ENCODE measurements at places on chromosomes 3 and 15.

GRCh38 chr15:62241135-62241770 is 76.2 kb upstream of the C2CD4B start:
- DNase-seq, result no peak

DNA sequence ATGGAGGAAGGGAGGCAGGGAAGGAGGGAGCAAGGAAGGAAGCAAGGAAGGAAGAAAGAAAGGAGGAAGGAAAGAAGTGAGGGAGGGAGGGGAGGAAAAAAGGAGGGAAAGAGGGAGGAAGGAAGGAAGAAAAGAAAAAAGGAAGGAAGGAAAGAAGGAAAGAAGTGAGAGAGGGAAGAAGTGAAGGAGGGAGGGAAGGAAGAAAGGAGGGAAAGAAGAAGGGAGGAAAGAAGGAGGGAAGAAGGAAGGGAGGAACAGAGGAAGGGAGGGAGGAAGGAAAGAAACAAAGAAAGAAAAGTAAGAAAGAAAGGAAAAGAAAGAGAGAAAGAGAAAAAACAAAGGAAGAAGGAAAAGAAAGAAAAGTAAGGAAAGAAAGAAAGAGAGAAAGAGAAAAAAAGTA is 183.0 kb upstream of the SLC24A5 start:
- no peak for DNase-seq

GRCh38 chr15:90837094-90837493 is 31.3 kb upstream of the FURIN start:
- DNase-seq, result no peak

DNA sequence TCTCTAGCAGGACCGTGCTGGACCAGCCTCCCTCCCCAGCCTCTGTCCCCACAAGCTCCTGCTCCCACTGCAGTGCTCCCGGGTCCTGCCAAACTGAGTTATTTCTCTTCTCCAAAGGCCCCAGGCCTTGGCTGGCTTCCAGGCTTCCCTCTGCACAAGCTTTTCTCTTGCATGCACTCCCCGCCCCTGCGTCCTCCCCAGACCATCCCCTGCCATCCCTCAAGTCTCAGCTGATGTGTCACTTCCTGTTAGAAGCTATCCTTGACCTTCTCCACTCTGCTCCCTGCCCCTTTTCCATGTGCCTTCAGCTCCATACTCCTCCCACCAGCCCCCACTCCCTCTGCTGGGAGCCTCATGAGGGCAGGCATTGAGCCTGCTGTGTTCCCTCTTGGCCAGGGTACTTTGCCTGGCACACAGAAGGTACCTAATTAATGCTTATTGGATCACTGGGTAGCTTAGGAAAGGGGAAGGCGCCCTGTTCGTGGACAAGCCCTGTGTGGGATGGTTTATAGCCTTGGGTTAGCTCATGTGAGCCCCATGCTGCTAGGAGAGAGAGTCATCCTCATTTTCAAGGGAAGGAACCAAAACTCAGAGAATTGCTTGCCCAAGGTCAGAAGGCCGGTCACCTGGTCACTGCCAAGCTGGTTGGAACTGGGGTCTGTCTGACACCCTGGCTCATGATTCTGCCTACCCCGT is 56.4 kb downstream of the FEM1B start:
- DNase-seq, result no peak

- no peak for DNase-seq
These were observed 318.9 kb upstream of the IL12A start for GRCh38 chr3:159669766-159670165.

DNA sequence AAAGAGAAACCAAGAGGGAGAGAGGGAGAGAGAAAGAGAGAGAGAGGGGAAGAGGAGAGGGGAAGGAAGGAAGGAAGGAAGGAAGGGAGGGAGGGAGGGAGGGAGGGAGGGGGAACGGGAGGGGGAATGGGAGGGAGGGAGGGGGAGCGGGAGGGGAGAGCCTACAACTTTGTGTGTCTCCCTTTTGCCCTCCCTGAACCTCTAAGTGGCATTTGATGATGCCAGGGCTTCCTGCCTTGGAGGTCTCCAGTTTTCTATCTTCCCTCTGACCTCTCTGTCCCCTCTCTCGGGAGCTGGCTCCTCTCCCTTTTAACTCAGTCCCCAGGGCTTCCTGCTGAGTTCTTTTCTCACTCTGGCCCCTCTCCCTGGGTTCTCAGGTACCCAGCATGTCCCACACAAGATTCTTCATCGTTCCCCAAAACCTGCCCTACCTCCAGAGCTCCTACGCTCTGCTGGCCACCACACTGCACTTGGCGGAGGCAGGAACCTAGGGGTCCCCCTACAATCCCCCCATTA is 12.5 kb upstream of the FAM174B start:
- no peak for DNase-seq

- no peak for DNase-seq
These were observed 248.5 kb upstream of the ONECUT1 start for GRCh38 chr15:53038655-53038941.

DNA sequence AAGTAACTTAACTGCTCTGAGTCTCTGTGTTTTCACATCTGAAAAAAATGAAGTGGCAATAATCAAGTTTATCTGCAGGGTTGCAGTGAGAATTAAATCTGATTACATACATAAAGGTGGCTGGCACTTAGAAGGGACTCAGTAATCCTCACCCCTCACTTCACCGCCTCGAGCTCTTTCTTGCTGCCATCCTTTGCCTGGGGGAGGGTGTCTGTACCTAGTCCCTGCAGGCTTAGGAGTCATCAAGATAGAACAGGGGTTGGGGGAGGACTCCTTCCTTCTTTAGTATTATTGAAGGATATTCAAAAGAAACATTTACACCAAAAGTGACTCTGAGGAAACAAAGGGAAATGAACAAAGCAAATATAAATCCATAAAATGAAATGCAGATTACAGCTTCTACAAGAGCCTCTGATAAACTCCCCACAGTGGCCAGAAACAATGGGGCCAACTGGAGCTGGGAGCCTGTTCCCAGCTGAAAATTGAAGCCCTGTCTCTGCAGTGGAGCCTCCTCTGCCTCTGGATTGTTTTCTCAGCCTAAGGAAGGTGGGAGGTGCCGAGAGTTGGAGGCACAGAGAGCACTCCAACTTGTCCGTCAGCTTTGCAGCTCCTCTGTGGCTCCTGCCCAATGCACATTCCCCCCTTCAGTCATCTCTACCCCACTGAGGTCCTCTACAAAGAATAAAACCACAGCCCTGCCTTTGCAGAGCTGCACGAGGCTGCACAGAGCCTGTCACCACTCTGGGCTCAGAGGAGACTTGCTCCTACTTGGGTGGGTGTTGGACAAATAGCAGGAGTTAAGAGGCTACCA is 41.8 kb downstream of the CRYGS start:
- DNase-seq, result no peak

GRCh38 chr3:39106851-39107387 is 508 bp downstream of the GORASP1 start:
- DNase-seq, result peak; percentile 72

- no peak for DNase-seq
These were observed 75.8 kb downstream of the DNAJB8 start for GRCh38 chr3:128390867-128391266.

DNA sequence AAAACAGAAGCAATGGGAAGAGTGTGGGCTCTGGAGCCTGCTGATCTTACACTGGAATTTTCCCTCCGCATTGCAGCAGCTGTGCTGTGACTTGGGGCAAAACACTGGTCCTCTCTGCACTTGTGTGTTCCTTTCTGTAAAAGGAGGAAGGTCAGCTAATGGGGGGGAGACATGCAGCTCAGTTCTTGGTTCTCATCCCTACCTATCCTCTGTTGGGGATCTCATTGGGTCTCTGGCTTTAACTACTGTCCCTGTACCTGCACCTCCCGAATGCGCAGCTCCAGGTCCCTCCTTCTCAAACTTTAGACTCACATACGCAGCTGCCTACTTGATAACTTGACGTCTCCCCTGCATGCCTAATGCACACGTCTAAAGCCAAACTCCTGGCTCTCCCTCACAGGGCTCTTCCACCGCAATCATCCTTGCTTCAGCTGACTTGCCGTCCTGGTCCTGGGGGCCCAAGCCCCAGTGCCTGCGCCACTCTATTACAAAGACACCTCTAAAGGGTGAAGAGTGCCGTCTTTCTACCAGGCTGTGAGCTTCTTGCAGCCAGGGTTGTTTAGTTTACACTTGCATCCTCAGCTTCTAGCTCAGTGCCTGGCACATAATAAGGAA is 5.9 kb upstream of the TMEM44 start:
- no peak for DNase-seq

- no peak for DNase-seq
These were observed 41.8 kb upstream of the MYZAP start for GRCh38 chr15:57549935-57550334.

GRCh38 chr3:45545476-45545875 is 49.1 kb upstream of the LIMD1 start:
- peak; percentile 67 for DNase-seq

- DNase-seq, result no peak
These were observed 54.7 kb downstream of the LRRC28 start for GRCh38 chr15:99305761-99306505.

- peak; percentile 79 for DNase-seq
These were observed 4.4 kb downstream of the GXYLT2 start for GRCh38 chr3:72892081-72892775.

- DNase-seq, result no peak
These were observed 36.6 kb downstream of the CPN2 start for GRCh38 chr3:194314388-194315068.

GRCh38 chr3:126101521-126101982 is 17.6 kb upstream of the SLC41A3 start:
- DNase-seq, result no peak

DNA sequence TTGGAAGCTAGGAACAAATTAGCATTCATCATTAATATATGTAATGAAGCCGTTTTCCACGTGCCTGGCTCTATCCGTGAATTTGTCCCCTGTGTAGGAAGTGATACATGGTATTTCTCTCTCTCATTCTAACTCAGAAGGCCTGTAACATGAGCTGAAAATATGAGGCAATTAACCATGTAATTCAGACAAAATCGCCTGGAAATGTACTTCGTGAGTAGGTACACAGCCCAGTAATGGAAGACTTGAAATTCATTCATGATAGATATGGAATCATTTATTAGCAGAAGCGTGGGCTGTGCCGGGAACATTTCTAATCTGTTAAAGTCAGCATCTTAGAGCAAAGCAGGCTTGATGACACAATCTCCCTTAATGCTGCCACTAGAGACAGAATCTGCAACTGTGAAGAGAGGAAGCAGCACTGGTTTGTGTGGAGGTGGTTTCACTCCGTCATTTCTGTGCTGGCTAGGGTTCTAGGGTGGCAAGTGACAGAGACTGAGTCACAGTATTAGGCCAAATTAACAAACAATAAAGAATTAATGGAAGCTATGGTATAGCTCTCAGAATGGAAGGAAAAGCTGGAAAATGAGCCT is 225.0 kb upstream of the PROK2 start:
- no peak for DNase-seq

- no peak for DNase-seq
These were observed 441.2 kb downstream of the FHIT start for GRCh38 chr3:60809857-60810610.

DNA sequence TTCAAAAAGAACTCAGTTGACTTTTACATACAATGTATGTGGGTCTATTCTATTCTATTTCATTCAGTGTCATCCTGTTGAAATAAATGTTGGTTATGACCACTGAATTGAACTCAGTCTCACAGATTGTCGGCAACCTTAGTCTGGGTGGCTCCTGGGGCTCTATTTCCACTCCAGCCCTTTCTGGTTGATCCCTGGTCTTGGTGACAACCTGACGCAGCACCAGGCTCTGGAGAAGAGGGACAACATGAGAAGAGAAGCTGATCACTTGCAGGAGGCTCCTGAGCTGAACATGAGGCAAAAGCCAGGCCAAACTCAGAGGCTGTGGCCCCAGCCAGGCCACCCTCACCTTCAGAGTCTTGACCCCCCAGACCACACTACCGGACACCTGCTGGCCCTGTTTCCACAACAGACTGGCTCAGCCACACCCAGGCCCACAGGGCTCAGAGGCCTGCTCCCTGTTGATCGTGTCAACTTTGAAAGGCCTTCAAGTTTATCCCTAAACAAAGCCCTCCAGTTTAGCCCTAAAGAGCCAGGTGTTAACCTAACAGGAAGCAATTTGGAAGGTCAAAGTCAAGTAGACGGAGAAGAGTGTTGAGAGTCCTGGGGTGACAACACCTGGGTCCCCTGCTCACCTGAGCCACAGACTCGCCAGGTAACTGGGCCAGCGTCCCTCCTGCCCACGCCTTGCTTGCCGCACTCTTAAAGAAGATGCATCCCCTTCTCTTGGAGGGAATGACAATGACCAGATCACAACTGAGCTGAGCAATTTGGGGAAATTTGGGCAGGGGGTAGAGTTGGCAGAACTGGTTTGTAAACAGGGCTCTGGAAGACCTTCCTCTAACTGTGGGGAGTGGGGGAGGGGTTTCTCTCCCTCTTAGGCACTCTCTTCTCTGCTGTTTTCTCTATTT is 15.4 kb upstream of the MUC20 start:
- DNase-seq, result no peak

GRCh38 chr3:68935778-68936177 is 3.4 kb upstream of the TAFA4 start:
- no peak for DNase-seq

GRCh38 chr3:94069194-94069813 is 6.4 kb downstream of the NSUN3 start:
- no peak for DNase-seq

DNA sequence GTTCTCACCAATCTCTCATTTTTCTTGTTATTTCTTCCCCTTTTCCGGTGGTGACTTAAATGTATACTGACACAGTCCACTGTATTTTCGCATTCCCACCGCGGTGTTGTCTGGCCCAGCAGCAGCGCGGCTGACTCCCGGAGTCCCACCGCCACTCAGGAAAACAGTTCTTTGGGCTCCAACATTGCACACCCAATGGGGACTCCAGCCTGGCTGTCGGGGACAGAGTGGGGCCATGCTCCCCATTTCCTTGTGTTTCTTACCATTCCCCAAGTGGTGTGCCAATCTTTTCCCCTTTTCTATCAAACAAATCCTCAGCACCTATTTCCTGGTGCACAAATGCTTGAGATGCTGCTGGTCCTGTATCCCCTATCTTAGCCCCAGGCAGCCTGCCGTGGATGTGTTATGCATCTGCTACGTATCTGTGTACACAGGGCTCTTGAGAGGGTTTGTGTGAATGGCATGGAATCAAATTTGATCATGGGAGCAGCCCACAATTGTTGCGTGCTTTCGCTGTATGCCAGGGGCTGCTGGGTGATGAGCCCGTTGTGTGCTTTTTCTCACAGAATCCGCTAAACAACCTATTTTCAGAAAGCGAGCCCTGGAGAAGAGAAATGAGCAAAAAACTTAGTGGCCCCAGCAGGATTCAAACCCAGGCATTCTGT is 219.1 kb upstream of the RGMA start:
- no peak for DNase-seq

DNA sequence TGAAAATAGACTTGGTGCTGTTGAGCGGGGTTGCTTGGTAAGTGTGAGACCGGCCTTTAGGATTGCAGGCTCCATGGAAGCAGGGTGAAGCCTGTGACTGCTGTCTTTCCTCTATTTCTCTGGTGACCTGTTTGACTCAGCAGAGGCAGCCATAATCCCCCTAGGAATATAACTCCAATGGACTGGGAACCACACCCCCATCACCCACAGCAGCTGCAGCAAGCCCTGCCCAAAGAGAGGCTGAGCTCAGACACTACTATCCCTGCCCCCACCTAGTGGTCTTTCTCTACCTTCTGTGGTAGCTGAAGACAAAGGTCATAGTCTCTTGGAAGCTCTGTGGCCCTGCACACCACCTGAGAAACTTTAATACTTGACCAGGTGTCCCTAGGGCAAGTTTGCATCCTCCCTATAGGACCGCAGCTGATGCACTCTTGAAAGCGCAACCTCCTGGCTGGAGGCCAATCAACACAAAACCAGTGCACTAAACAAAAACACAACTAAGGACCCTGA is 133.6 kb upstream of the MRPL3 start:
- DNase-seq, result no peak
